ENCODE measurements at places on chromosomes 7 and 10. TPM values are rescaled to one million over a fixed set of nuclear protein-coding genes. Genes with fewer than 3 reads are reported as not detected.
A peak's percentile ranks its signal among the peaks of the same experiment; 100 is the strongest.

The ARID5B gene
- 26.4 TPM for total RNA-seq

The SLC26A5 gene
- total RNA-seq = not detected

- peak; percentile 11 for DNase-seq
Measured at GRCh38 chr7:30322271-30323005, 38.0 kb downstream of the ZNRF2 start.

- DNase-seq = no peak
Measured at GRCh38 chr7:45001138-45001694, 1.2 kb downstream of the CCM2 start.

DNA sequence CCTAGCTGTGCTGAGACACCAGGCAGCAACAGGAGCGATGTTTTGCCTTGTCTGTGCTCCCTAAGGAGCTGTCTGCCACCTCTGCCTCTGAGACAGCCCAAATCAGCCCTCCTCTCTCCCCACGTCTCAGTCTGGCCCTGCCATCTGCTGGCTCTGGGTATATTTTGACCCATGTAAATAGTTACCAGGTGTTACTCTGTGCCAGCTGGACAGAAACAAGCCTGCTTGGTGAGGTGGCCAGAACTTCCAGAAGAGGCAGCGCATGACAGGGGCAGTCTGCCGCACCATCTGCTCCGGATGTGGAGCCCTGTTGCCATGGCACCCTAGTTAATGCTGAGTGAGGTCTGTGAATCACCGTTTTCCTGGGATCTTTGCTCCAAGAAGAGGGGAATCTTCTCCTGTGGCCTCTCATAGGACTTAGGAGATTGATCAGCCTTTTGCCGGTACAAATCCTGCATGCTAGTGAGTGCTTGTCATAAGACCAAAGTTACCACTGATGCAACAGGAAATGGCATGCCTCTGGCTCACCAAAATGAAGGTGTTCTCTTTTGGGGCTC is 31.8 kb downstream of the GSTO2 start:
- peak; percentile 67 for DNase-seq

Data from heart right ventricle (tissue), 16 donors.